ENCODE measurements at places on chromosomes 4 and X. TPM values are rescaled to one million over a fixed set of nuclear protein-coding genes. Genes with fewer than 3 reads are reported as not detected.

DNA sequence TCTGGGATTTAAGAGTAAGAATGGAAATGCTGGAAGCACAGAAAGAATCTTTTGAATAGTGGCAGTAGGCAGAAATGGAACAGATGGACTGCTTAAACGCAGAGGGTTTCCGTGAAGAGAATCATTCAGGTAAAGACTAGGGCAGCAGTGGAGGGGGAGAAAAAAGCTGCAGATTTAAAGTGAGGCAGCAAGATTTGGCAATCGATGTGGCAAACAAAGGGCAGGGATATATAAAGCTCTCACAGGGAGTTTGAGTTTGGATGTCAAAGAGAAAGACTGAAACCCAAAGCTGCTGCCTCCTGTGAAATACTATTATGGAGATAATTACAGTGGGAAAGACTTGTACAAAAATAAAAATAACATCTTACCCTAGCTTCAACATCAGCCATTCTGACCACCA lies 384.0 kb downstream of the CENPC start:
- DNase-seq = no peak

GRCh38 chr4:117063961-117064696 lies 21.2 kb downstream of the TRAM1L1 start:
- DNase-seq = no peak

The CT45A3 gene
- not detected for polyA plus RNA-seq

- no peak for DNase-seq
Measured at GRCh38 chr4:79695848-79696247, 287.8 kb upstream of the GK2 start.

- DNase-seq = no peak
Measured at GRCh38 chr4:135966936-135967335, 1565.4 kb downstream of the PCDH18 start.
